ENCODE measurements at places on chromosomes 12 and 14.

DNA sequence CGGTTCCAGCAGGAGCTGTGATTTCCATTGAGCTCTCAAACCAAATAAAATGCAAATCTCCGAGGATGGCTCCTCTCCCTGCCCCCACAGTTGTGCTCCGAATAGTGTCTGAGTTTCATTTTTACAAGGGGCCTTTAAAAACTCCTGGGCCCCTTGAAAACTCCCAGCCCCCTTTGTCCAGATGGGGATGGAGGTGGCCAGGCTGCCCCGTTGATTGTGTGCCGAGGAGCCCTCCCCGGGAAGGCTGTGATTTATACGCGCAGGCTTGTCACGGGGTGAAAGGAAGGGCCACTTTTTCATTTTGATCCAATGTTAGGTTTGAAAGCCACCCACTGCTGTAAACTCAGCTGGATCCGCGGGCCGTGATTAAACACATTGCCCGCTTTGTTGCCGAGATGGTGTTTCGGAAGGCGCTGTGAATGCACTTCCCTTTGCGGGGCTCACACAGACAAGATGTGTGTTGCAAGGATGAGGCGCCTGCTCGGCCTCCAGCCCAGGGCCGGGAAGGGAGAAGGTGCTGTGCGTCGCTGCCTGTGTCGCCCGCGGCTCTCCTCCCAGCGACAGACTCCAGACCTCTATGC, 98.8 kb downstream of the TMEM132C start:
- no peak for DNase-seq

- no peak for DNase-seq
Observed at GRCh38 chr14:50954811-50955372, 10.6 kb upstream of the PYGL start.

DNA sequence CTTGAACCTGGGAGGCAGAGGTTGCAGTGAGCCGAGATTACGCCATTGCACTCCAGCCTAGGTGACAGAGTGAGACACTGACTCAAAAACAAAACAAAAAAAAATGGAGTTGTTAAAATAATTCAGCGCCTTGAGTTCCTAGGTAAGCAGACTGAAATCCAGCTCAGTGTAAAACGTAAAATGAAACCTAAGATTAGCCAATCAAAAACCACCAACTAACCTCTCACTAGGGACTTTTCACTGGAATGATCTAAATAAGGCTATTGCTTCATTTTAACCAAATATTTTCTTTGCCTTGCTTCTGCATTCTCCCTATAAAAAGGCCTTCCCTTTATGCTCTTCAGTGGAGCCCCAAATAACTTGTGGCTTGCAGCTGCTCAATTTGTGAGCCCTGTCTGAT, 91.6 kb upstream of the HIF1A start:
- DNase-seq = no peak

DNA sequence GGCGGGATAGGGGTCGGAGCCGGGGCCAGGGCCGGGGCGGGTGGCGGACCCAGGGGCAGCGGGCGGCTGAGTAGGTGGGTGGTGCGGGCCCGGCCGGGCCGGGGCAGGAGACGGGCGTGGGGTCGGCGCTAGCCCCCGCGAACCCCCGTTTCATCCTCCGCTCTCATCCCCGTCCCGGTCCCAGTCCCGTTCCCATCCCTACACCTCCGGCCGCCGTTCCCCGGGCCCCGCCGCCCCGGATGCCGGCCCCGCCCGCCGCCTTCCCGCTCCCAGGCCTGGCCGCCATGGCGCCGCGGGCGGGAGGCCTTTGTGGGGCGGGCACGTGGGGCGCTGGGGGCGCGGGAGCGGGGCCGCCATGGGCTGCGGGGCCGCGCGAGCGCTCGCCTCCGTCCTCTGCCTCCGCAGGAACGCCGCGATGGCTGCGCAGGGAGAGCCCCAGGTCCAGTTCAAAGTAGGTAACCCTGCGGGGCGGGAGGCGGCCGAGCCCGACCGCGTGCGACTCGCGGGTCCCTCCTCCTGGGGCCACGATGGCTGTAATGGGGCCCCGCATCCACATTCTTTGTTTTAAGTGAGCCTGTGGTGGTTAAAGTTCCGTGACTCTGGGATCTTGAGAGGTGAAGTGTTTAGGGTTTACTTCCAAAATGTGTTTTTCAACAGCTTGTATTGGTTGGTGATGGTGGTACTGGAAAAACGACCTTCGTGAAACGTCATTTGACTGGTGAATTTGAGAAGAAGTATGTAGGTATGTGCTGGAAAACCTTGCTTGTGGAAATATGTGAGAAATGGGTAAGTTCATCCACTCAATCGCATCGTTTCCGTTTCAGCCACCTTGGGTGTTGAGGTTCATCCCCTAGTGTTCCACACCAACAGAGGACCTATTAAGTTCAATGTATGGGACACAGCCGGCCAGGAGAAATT, 572 bp downstream of the RAN start:
- DNase-seq = peak; percentile 62

All from K562 (cell line).